SJCRH30 (cell line): ENCODE measurements at places on chromosomes 5 and 9. TPM values are rescaled to one million over a fixed set of nuclear protein-coding genes. Genes with fewer than 3 reads are reported as not detected.

GRCh38 chr5:1919750-1920149 is 37.0 kb upstream of the IRX4 start:
- no peak for DNase-seq

NKD2 gene
- total RNA-seq = not detected in 2 replicates

DNA sequence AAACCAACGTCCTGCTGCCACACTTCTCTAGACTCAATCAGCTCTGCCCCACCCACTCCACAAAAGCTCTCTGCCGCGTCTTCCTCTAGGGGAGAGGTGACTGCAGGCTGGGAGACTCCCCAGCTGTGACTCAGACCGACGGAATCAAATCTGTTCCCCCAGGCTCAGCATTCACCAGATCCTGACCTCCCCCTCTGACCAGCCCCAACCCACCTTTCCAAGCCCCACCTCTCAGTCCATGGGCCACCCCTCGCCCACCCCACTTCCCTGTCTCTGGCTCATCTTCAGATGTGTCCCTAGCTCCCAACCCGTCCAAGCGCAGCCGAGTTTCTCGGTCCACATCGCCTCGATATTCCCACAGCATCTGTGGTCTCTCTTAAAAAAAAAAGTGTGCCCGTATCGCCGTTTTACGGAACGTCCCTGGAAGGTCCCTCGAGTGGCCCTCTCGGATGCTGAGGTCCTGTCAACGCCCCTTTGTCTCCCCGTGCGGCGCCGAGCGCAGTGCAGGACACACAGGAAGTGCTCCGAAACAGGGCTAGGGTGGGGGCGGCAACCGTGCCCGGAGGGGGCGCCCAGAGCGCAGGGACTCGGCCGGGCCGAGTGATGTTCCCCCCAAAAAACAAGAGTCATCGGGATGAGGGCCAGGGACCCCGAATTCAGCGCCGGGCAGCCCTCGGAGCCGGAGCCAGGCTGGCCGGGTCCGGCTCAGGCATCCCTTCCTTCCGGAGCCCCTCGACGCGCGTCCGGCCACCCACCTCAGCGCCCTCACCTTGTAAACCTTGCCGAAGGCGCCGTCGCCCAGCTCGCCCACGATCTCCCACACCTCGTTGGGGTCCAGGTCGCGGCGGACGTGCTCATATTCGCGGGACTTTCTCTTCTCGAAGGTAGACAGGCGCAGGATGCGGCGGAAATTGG is 649 bp downstream of the STK10 start:
- peak; percentile 67 for DNase-seq

DNA sequence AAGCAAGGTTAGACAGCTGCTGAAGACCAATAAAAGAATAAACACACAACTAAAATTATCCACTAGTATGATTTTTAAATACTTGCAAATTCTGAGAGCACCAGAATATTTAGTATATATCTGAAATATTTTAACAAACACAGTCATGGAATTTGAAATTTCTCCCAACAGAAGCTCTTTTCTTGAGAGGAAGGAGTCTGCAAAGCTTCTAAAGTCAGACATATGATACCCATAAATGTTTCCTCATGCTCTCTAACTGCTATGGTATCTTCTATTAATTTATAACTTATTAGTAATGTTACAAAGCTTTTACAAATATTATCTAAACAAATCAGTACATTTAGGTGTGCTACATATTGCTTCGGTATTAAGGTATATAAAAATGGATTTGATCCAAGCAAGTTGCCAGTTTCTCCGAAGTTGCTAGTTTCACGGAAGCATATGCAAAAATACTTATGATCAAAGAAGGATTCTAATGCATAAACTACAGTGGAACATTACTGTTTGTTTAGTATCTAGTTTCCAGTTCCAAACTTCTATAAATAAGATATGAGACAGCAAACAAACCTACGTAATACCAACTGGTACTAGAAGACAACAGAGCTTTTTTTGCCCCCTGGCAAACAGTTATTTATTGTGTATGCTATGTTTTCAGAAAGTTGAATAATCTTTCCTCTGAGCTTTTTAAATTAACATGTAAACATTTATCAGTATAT is 22.0 kb downstream of the FNIP1 start:
- DNase-seq = no peak

GRCh38 chr5:160438316-160439204 is 16.9 kb downstream of the PTTG1 start:
- DNase-seq = peak; percentile 65

- no peak for DNase-seq
Observed at GRCh38 chr5:13580058-13580457, 364.4 kb downstream of the DNAH5 start.

PCDHA7 gene
- not detected in 2 replicates for total RNA-seq

DNA sequence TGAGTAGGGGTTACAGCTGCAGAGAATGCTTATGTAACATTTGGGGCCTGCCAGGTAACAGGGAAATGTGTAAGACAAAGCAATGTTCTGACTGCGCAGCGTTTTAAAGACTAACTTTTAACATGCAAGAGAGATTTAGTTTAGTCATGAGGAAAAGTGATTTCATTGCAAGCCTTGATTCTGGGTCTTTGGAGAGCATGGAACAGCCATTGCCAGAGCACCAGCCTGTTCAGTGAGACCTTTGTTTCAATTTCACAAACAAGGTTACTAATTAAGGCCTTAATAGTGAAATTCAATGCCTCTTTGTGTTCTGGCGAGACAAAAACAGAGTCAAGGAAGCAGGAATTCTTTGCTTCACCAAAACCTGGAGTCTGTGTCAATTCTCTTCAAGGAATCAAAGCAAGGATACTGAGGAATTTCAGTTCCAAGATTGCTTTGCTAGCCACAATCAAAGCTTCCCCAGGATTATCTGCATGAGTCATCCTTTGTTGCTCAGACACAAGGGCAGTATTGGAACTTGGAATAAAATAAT is 14.4 kb downstream of the CKMT2 start:
- no peak for DNase-seq

CREBRF gene
- 3.1 and 4.5 TPM in 2 replicates for total RNA-seq

DNA sequence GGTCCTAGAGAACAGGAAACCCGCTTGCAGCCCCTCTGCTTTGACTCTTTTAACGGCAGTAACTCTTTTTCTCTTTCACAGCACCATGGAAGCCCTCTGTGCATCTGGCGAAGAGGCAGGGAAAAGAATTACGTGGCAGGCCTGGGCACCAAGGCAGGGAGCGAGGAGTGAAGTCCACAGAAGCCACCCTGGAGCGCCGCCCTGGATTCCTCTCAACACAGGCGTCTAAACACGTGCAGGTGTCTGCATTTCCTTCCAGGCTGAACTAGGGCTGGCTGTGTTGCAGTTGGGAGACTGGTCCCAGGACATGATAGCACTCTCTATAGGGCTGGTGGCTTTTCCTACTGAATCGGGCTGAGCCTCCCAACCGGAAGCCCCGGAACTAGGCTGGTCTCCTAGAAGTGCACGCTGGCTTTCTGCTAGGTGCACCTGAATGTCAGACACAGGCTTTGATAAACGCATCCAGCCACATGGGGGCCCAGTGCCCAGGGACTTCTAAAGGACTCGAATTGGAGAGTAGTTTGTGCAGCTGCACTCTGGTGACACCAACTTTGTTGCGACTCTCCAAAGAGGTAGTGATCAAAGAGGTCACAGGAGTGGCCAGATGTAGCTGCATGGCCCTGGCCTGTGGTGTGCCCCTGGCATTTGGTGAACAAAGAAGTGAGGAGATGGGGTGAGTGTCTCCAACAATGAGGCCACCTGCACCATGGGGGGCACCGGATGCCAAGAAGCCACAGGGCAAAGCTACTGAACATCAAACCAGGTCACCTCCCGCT is 54.5 kb downstream of the AK8 start:
- DNase-seq = no peak

MARCHF3 gene
- total RNA-seq = 35.0 and 40.8 TPM in 2 replicates

GRCh38 chr5:17837757-17838156 is 203.5 kb downstream of the TAF11L14 start:
- DNase-seq = no peak

- no peak for DNase-seq
Observed at GRCh38 chr5:76953551-76954382, 922 bp downstream of the CRHBP start.

DNA sequence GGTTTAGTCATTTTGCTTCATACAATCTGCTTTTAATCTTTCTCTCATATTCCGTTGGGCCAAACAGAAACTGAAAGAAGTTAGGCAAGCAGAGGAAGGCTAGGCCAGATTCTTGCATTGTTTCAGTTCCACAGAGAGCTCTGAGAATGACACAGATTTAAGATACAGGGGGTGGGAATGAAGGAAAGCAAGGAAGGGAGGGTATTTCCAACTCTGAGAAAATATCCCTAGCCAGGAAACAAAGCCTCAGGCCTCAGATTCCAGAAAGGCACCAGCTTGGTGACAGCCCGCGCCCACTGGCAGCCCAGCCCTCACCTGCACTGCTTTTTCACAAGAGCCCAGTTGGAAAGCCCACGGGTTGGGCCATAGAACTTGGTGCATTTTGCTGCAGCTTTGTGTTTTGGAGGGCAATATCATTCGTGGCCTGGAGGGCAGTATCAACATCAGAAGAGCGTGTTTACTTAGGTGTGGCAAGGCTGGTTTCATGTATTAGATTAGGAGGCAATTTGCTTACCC is 63.5 kb downstream of the ENC1 start:
- DNase-seq = no peak

GRCh38 chr5:100697970-100698369 is 162.8 kb downstream of the FAM174A start:
- DNase-seq = no peak

DNA sequence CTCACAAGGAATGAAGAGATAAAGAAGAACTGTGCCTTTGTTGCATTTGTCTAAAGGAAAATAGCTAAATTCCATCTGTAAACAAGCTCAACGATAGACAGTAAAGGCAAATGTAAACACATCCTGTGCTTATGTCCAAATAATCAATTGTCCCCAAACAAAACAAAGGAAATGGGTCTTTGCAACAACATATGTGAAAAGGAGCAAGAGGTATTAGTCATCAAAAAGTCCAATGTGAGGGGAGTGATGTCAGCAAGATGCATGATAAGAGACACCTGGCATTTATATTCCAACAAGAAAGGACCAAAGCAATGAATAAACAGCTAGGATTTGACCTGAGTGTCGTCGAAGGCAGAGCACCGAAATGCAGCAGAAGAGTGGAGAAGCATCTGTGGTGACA is 209.1 kb downstream of the ASTN2 start:
- no peak for DNase-seq

DNA sequence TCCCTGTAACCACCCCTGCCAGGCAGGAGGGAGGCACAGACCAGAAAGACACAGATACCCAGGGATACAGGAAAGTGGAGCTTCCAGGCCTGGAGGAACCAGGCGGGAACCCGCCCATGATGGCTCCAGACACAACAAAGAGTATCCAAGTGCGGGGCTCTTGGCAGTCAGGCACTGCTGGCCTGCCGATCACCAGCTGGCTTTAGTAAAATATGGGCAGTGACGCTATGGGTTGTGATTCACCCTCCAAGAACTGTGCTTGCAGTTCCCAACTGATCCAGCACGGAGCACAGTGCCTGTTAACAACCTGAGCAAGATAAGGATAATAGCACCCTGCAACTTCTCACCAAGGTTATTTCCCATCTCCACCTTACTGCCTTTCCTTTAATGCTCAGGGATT is 463.3 kb downstream of the IRX1 start:
- DNase-seq = no peak

DNA sequence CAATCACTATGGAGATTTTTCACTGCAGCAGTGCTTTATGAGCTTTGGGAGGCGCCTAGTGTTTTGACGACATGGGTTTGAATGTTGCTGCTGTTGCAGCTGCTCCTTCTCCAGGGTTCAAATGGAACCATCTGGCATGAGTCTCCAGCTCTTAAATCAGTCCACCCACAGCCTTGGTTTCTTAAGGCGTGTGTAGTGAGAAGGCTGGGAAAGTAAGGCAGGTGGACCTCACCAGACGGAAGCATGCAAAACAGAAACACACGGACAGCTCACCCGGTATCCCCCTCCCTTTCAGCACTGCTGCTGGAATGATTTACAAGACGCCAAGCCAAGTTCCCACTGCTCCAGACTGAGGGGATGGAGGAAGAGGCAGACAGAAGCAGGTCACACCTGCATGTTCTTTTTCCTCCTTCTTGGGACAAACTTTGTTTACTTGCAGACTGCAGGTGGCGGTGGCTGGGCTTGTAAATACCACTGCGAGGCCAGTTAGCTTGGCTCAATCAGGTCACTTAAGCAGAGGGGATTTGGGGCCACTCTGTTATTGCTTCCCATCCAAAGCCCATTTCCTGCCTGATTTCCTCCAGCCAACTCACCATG is 47.4 kb downstream of the ADAM19 start:
- no peak for DNase-seq

- no peak for DNase-seq
Observed at GRCh38 chr5:132690156-132690555, 16.4 kb downstream of the IL4 start.

MYMK gene
- 1.1 and 2.0 TPM in 2 replicates for total RNA-seq

- DNase-seq = no peak
Observed at GRCh38 chr9:32423371-32423770, 38.9 kb downstream of the ACO1 start.

SEMA5A gene
- not detected in 2 replicates for total RNA-seq

DNA sequence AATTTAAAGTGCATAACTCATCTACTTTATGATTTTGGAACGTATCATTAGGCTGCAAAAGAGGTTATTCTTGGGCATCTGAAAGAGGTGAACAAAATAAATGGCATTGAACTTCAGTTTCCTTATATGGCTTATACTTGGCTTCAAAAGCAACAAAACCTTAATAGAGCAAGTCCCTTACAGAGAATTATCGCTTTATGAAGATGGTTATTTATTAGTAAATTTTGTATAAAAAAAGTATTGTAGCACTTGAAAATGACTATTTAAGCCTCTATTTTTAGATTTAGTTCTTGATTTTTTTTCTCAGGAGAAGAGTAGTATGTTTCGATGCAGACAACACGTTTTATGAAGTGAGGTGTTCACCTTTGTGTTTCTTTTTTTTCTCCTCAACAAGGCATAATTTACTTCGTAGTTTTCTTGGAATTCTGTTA is 2.0 kb downstream of the ERBIN start:
- no peak for DNase-seq

FOXD4L6 gene
- total RNA-seq = 0.18 TPM in 1 of 2 replicates, not detected in the other

GRCh38 chr9:76615177-76615603 is 149.0 kb upstream of the PCA3 start:
- no peak for DNase-seq

GRCh38 chr9:33153666-33154065 is 13.5 kb downstream of the B4GALT1 start:
- no peak for DNase-seq

IL9 gene
- total RNA-seq = not detected in 2 replicates

GRCh38 chr5:17235731-17236330 is 18.4 kb downstream of the BASP1 start:
- no peak for DNase-seq
